ENCODE measurements at places on chromosomes 7 and 10. TPM values are rescaled to one million over a fixed set of nuclear protein-coding genes. Genes with fewer than 3 reads are reported as not detected.

DNA sequence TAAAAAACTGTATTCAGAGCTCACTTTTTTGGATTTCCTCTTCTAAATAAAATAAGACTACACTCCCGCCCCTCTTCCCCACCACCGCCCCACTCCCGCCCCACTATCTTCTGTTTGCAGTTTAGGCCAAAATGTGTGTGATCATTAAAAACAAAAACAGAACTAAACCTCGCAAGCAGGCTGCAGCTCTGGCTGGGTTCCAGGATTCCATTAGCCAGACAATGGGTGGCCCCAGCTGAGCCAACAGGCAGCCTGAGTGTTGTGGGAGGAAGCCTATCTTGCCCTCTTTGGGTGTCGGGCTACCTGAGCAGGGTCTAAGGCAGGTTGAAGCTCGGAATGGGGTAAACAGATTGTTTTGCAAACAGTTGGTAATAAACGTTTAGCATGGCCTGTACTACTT, 41.7 kb downstream of the ARL4A start:
- DNase-seq: peak; percentile 88

- DNase-seq: no peak
Measured at GRCh38 chr7:115637128-115637527, 393.4 kb downstream of the TFEC start.

- no peak for DNase-seq
Measured at GRCh38 chr7:107118109-107118900, 50.5 kb upstream of the HBP1 start.

DNA sequence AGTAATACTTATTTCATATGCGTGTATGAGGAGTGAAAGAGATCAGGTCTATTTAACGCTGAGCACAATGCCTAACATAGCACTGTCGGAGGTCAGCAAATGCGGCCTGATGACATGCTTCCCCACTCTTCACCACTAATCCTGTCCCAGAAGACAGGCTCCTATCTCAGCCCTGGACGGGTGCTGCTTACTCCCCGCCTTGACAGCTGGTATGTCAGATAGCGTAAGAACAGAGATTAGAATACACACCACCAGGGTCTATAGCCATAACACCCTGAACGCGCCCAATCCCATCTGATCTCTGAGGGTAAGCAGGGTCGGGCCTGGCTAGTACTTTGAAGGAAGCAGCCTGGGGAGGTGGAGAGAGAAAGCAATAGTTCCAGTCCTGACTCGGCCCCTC, 32.3 kb upstream of the TM9SF3 start:
- DNase-seq: no peak

METTL27 gene
- 0.90 TPM for total RNA-seq

PPP1R3C gene
- 29.1 TPM for total RNA-seq
